Colonic mucosa (tissue), 4 donors: ENCODE measurements at places on chromosomes 12 and 14. TPM values are rescaled to one million over a fixed set of nuclear protein-coding genes. Genes with fewer than 3 reads are reported as not detected.

POTEM gene
- total RNA-seq, result not detected

DNA sequence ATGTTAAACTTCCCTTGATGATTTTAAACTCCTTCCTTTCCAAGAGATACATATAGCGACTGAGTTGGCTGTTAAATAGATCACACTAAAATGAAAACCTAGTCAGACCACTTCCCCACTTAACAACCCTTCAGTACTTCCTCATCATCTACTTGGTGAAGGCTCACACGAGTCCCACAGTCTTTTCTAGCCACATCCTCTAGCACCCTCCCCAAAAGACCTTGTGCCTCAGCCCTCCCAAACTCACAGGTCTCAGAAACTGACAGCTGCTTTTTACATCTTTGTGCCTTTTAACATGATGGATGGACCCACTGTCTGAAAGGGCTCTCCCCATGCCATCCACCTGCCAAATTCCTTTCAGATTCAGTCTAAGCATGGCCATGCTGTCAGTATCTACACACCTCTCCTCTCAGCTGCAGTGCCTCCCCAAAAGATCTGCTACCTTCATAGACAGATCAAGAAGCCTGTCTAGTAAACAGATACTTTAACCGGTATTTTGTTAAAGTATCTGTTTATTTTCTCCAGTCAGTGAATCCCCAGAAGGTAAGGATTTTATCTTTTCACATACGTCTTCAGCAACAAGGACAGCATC is 65.1 kb upstream of the GPHB5 start:
- no peak for DNase-seq

- no peak for DNase-seq
These were observed 84.0 kb downstream of the ESR2 start for GRCh38 chr14:64210216-64210615.

GRCh38 chr14:29741909-29742401 is 185.7 kb downstream of the PRKD1 start:
- DNase-seq, result no peak

GRCh38 chr12:9756170-9756569 is 4.5 kb downstream of the CD69 start:
- no peak for DNase-seq

GRCh38 chr14:24329073-24329663 is 5.7 kb downstream of the ADCY4 start:
- no peak for DNase-seq

DNA sequence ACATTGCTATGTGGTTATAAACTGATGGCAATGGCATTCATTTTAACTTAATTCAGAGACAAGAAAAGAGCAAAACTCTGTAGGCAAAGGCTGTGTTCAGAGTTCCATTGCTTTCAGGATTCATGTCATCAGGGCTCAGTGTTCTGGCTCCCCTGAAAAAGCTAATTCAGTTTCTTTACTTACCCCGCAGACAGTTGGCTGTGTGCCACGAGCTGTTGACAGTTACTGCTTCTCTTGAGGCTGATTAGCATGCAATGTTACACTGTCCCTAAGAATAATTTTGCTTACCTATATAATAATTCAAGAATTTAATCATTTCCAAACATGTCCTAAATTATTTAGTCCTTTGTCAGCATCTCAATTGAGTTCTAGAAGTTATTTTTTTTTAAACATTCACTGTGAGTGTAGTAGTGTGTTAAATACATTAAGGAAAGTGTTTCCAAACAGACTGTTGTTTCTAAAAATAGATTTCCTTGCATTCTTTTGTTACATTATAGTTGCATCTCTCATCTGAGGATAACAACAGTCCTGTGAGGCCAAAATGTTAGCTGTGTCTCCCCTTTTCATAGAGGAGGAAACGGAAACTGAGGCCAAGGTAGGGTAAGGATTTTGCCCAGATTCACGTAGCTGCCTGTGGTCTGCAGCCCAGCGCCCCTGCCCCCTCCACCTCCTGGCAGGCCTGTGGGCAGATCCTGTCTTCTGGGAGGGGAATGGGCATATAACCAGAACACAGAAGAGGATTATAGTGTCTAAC is 98.6 kb downstream of the PELI2 start:
- DNase-seq, result no peak

- no peak for DNase-seq
These were observed 151.3 kb downstream of the PAH start for GRCh38 chr12:102765736-102766135.

DNA sequence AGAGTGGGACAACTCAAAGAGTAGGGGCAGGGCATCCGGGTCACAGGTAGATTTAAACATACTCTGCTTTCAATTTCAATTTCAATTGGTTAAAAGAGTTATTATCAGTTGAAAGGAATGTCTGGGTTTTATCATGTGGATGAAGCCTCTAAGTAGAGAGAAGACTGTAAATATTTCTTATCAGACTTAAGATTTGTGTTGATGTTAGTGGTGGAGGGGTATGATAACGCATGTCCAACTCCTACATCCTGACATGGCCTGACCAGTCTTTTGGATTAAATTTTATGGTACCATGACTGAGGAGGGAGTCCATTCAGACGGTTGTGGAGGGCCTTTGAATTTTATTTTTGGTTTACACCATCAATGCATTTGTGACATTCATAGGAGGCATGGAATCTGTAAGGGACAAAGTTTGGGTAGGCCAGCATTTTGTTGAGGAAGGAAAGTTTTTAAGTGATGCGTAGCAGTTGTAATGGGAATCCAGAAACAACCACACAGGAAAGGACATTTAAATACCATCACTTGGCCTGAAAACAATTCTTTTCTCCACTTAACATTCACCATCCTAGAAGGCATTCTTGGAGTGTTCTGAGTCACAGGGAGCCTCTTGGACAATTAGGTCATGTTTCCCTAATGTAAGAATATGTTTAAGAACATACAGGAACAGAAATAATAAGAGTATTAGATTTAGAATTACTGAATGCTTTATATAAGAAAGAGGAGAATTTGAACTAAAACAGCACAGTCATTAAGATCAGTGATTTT is 371.9 kb downstream of the ATP23 start:
- no peak for DNase-seq

DNA sequence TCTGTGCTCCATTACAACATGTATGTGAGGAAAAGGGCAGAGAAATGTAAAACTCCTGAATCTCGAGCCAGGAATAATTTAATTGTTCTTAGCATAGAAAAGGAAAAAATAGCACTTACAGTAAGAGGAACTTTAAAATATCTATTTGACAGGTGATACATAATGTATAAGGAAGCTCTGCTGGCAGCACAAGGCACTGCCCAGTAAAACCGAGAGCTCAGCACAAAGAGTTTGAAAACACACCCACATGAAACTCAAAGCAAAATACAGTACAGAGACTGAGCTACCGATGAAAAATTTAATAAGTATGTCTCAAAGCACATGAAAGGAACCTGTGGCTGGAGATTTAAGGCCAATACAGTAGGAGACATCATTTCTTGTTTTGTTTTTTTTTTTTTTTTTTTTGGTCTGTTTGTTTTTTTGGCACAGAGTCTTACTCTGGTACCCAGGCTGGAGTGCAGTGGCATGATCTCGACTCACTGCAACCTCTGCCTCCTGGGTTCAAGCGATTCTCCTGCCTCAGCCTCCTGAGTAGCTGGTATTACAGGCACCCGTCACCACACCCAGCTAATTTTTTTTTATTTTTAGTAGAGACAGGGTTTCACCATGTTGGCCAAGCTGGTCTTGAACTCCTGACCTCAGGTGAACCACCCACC is 19.2 kb downstream of the CLIP1 start:
- no peak for DNase-seq

GRCh38 chr14:60273956-60274355 is 24.9 kb downstream of the PPM1A start:
- DNase-seq, result no peak

GDF3 gene
- not detected for total RNA-seq

DNA sequence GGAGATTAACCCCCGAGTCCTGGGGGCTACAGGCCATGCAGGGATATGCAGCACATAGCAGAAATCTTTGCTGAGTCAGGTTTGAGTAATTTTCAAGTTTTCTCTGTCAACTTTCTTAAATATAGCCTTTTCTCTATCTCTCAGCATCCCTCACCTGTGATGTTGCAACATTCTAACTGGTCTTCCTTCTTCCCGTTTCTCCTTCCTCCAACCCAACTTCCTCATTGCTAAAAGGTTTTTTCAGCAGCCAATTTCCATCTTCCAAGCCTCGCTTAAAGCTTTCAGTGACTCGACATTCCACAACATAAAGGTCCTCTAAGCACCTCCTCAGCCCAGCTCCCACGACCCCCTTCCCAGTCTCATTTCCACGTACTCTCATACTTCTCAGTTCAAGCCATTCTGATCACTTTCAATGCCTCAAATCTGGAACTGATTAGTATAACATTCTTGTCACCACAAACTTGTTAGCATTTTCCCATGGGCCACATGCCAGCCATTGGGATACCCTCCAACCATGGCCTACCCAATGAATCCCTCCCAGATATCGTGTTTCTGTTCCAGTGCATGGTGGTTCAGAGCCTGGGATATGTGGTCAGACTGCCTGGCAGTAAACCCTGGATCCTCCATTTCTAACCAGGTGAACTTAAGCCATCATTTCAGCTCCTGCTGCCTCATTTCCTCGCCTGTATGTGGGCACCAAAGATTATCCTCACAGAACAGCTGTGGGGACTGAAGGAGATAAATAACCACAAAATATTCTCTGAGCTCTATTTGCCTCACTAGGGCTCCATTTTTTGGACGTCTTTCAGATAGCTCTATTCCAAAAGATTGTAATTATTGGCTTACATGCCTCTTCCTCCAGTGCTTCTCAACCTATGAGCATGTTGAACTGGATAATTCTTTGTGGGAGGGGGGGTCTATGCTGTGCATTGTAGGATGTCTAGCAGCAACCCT is 65.8 kb downstream of the KCNK10 start:
- DNase-seq, result no peak

GRCh38 chr12:51819736-51820525 is 28.6 kb downstream of the FIGNL2 start:
- DNase-seq, result peak; percentile 55

RPGRIP1 gene
- 0.40 TPM for total RNA-seq

GRCh38 chr12:79665212-79665887 is 25.4 kb downstream of the PAWR start:
- DNase-seq, result no peak

WASHC4 gene
- 27.2 TPM for total RNA-seq

DNA sequence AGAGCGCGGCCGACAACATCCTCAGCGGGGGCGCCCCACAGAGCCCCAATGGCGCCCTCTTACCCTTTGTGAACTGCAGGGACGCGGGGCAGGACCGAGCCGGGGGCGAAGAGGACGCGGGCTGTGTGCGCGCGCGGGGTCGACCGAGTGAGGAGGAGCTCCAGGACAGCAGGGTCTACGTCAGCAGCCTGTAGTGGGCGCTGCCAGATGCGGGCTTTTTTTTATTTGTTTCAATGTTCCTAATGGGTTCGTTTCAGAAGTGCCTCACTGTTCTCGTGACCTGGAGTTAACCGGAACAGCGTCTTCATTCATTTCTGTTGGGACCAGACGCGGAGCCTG is 103.8 kb upstream of the FKBP4 start:
- DNase-seq, result peak; percentile 45

GRCh38 chr12:84756961-84757360 is 155.6 kb downstream of the SLC6A15 start:
- no peak for DNase-seq

GRCh38 chr12:81094718-81095360 is 17.0 kb downstream of the ACSS3 start:
- no peak for DNase-seq

RERG gene
- 0.84 TPM for total RNA-seq

MAP3K9 gene
- 10.6 TPM for total RNA-seq

DNA sequence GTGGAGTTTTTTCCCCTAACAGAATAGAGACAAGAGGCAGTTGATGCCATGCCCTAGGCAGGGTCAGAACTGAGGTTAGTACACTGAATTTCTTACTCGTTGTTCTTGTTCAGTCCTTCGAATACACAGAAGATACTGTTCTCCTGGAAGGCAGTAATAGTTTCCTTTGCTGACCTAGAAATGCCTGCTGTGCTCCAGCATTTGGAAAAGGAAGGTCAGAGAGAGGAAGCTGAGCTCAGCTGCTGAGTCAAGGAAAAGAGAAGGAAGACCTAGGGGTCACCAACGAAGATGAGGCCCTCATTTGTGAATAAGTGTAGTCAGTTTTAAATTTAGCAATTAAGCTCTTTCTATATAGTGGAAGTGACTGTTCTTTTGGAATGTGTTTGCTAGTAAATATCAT is 100.1 kb downstream of the CRADD start:
- no peak for DNase-seq

DNA sequence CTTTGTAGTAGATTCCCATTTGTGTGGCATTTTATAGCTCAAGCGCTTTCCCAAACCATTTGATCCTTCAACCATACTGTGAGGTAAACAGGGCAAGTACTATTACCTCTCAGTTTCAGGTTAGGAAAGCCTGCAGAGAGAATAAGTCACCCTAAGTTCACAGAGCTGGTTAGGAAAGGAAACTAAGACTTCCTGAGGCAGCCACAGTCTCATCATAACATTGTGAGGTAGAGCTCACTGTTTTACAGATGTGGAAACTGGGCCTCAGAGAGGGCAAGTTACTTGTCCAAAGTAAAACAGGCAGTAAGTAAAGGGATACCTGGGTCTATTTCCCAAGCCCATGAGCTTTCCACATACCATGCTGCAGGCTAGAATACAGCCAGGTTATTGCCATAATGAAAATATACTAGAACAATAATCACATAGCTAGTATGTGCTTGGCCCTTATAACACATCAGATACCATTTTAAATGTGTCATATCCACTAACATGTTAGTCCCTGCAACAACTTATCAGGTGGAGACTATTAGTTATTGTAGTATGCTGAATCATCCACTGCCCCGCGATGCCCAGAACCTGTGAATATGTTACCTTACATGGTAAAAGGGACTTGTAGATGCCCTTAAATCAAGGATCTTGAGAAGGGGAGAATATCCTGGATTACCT is 150.9 kb upstream of the GRIP1 start:
- DNase-seq, result no peak

SPRING1 gene
- total RNA-seq, result 62.1 TPM

GRCh38 chr12:125530201-125530600 is 465.0 kb downstream of the AACS start:
- no peak for DNase-seq

DNA sequence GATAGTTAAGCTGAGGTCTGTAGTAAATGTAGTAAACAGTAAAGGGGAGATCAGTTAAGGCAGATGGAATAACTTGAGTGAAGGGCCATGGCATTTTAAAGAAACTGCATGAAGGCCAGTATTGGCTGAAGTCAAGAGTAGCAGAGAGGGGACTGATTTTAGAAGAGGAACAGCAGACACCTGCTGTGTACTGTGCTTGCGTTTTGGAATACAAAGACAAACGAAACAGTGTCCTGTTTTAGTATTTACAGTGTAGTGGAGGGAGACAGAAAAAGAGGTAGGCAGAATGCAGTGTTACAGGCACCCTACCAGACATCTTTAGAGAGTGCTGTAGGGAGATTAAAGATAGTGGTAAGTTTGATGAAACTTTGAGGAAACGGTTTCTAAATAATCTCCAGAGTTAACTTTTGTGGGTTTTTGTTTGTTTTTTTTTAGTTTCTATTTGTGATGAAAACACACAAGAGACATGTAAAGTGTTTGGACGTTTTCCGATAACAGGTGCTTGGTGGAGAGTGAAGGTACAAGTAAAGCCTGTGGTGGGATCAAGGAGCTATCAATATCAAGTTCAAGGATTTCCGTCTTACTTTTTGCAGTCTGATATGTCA is 2.1 kb downstream of the HELB start:
- DNase-seq, result no peak

ADAM21 gene
- not detected for total RNA-seq

DPF3 gene
- 6.7 TPM for total RNA-seq
